ENCODE measurements at places on chromosomes 3 and 15.

DNA sequence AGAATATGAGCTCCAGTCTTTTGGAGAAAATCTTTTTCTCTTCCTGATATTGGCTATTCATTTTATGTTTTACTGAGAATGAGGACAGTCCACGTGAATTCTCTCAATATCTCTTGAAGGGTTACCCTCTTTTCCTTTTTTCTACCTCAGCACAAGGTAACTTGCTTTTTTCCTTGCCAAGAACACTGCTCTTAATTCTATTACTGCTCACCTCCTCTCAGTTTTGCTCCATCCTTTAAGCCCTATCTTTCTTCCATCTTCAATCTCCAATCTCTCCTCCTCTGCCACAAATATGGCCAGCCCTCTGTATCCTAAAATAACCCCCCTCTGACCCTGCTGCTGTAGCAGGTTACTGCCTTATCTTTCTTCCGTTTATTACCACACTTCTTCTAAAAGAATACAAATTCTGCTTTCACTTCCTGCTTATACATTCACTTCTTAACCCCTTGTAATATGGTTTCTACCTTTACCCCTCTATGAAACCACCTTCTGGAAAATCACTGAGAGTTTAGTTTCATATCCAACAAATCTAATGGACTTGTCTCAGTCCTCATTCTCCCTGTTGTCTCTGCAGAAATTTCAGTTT lies 89.0 kb downstream of the NFKBIZ start:
- DNase-seq = no peak

DNA sequence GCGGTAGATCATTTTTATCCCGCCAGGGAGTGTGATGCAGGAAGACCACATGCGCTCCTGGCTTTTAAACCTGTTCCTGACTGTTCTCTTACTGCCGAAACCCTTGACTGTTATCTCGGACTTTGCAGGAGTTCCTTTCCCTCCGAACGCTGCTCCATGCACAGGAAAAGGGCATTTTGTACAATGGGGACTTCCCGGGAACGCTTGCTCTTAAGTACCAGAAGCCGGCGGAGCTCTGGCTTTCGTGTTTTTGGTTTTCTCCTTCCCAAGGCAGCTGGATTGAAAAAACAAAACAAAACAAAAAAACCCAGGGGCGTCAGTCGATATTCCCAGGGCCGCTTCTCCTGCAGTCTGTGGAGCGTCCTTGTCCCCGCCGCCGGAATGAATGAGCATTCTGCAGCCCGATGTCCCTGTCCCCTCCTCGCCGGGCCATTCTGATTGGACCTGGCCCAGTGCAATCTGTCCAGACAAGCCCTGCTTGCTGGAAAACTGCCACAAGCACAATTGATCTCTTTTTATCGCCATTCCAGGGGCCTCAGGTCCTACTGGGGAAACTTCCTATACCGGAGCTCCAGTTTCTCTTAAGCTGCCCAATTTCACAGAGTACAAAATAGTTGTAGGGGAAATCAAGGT lies 44.8 kb downstream of the SLC6A1 start:
- DNase-seq = no peak

- no peak for DNase-seq
Measured at GRCh38 chr3:58164906-58165821, 45.6 kb downstream of the DNASE1L3 start.

DNA sequence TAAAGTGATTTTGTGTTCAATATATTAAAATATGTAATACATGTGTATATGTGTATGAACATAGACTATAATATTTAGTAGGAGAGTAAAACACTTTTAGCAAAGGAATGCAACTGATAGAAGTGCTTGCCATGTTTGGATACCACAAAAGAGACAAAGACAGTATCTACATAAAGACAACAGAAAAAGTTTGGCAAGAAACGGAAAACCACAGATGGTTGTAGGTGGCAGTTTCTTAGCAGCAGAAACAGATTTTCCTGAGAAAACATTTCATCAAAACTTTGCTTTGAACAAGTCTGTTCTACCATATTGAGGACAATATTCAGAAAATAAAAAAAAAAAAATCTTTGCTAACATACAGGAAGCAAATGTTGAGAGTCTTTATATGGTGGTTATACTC lies 1560.4 kb upstream of the GBE1 start:
- no peak for DNase-seq

- DNase-seq = no peak
Measured at GRCh38 chr15:62362608-62363007, 197.5 kb upstream of the C2CD4B start.

- DNase-seq = no peak
Measured at GRCh38 chr3:134641671-134642300, 9.0 kb downstream of the KY start.

DNA sequence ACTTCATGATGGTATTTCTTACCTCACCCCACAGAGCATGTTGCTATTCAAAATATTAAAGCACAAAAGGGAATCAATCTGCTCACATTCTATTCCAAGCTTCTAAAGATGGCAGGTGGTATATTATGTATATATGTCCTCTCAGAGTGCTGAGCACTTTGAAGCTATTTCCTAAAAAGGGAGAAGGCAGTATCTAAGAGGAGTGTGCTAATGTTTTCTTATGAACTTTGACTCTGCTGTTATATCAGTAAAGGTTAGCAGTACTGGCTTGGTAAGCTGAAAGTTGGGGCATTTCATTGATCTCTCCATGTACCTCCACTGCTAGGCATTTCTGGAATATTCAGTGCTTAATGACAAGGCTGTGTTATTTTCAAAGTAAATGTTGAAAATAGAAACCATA lies 43.4 kb downstream of the IL1RAP start:
- DNase-seq = no peak

GRCh38 chr3:72255791-72256559 lies 471.0 kb upstream of the PROK2 start:
- DNase-seq = no peak

DNA sequence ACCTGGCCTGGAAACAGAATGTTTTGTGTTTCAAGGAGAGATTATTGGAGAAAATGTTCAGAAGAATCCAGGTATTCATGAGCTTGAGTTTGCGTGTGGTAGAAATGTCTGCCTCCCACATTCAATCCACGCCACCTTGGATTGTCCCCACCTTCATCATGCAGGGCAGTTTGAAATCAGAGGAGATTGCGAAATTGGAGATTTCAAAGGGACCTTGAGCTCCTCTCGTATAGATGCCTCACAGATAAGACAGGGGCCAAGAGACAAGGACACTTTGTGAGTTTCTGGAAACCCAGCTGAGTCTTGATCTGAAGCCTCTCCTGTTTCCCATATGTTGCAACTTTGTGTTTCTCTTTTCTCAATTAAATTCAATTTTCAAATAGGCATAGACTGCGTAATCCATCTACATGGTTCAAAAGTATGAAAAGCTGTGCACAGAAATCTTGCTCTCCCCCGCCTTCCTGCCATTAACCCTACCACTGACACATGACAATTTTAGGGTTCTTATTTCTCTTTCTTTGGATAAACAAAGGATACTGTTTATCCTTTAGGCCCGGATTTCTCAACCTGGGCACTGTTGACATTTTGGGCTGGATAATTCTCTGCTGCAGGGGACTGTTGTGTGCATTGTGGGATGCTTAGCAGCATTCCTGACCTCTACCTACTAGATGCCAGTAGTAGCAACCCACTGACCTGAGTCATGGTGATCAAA lies 53.8 kb downstream of the CMTM8 start:
- DNase-seq = no peak

DNA sequence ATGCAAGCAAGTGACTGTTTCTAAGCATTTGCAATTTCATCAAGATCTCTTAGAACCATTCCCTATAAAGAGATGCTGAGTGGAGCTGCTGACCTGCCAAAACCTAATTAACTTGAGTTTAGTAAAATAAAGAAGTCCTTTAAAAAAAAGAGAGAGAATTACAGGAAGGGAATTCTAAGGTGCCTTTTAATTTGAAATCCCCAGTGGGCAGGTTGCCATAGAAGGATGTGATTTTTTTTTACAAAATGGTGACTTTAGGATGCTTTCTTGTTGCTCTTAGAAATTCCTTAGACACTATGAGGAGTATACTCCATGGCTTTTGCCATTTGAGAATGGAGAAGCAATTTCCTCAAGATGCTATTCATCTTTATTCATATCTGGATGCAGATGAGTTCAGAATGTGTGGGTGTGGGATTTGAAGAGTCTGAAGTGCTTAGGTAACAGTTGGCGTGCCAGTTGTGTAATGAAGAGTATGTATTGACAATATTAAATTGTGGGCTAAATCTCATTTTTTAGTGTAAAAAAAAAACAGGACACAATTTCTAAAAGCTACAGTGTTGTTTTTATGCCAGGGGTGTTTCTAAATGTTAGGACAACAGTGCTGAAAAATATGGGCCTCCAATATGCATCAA lies 13.6 kb downstream of the LRRC3B start:
- no peak for DNase-seq

- DNase-seq = no peak
Measured at GRCh38 chr3:17640466-17640865, 102.0 kb downstream of the TBC1D5 start.

- no peak for DNase-seq
Measured at GRCh38 chr15:86284635-86285034, 205.0 kb downstream of the AGBL1 start.

GRCh38 chr15:68808770-68809169 lies 11.9 kb downstream of the ANP32A start:
- DNase-seq = no peak

DNA sequence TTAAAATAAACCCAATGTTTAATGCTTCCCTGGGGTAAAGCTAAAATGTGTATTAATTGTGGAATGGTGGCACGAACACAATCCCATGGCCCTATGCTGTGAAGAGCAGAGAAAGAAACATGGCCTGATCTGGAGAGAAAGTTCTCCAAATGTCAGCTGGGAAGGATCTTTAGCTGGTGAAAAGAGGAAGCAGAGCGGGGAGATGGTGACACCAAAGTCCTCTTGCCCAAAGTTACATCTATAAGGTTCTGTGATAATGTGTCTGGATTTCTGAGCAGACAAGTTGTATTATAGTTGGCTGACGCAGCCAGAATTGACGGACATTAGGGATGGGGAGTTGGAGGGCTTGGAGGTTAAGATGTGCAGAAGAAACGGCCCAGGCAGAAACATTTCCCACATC lies 196.2 kb downstream of the CHST2 start:
- no peak for DNase-seq

- DNase-seq = no peak
Measured at GRCh38 chr15:64749167-64749566, 26.2 kb downstream of the RBPMS2 start.

DNA sequence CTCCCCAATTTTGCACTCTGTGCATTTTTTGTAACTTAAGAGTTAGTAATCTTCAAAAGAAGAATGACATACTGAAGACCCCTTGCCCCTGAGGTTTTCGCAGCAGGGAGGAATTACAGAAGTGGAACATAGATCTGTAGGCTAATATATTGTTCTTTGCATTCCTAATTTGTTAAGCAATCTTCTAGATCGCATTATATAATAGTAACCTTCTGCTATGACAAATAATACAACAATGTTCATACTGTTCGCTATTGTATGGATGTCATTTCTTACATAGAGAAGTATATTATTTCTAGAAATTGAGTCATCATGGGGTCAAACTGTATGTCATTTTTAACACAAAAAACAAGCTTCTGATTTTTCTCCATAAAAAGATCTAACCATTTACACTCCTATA lies 95.8 kb upstream of the TGFBR2 start:
- no peak for DNase-seq

GRCh38 chr3:72580900-72581299 lies 267.3 kb downstream of the SHQ1 start:
- no peak for DNase-seq

DNA sequence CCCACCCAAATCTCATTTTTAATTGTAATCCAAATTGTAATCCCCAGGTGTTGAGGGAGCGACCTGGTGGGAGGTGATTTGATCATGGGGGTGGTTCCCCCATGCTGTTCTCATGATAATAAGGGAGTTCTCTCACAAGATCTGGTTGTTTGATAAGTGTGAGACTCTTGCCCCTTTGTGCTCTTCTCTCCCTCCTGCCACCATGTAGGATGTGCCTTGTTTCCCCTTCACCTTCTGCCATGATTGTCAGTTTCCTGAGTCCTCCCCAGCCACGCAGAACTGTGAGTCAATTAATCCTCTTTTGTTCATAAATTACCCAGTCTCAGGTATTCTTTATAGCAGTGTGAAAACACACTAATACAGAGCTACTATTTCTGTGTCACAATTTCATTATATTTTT lies 88.7 kb downstream of the NCEH1 start:
- DNase-seq = no peak

DNA sequence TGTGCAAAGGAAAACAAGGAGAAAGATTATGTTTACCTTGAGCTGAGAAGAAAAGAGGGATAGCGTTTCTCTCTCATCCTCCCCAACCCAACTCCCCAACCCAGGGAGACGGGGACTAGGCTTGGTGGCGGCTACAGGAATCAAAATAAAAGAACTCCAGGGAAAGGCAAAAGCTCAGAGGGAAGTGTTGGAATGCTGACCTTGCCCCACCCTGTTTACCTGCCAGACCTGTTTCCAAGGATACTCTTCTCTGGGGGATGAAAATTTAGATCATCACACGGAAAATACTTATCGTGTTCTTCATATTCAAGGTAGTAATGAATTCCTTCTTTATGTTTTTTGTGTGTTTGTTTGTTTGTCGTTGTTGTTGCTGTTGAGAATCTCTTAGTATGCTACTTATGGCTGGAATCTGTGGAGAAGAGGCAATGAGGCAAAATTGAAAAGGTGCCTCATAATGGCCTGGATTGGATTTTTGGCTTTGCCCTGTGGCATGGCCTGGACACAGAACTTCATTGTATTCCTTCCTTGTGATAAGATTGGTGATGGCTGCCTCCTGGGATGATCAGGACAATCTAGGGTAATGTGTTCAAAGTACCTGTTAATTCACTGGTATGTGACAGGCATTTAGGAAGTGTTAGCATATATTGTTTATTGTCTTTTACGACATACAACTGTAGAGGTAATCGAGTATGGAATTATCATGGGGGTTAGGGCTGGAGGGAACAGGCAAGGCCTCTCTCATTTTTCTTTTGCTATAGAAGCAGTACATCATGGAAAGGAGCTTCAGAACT lies 11.1 kb upstream of the TPRG1 start:
- DNase-seq = no peak

GRCh38 chr3:11289864-11290263 lies 17.7 kb downstream of the ATG7 start:
- DNase-seq = no peak

DNA sequence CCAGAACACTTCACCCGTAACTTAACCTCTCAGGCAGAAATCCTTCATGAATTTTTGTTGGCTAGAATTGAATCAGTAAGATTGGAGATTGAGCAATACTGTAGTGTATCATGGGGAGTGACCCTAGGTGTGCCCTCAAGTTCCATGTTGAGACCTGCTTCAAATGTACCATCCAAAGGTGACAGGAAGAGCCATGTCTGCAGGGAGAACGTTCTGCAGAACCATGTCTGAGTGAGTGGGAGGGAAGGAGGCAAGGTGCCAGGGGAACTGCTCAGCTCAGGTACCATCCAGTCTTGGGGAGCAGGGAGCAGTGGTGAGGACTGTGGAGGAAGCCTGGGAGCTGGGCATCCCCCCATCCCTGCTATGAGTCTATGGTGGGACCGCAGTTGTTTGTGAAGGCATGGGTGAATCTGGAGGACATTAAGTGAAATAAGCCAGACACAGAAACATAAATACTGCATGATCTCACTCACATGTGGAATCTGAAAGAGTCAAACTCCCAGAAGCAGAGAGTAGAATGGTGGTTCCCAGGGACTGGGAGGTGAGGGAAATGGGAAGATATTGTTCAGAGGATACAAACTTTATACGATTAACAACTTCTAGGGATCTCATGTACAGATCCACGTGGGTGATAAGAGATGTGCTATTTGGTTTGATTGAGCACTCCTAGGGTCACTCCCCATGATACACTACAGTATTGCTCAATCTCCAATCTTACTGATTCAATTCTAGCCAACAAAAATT lies 23.3 kb downstream of the CFAP161 start:
- no peak for DNase-seq

- no peak for DNase-seq
Measured at GRCh38 chr3:74787011-74787410, 172.6 kb upstream of the CNTN3 start.

- no peak for DNase-seq
Measured at GRCh38 chr3:121769246-121769645, 19.7 kb upstream of the GOLGB1 start.
